Hair follicle dermal papilla cell (primary cell): ENCODE measurements at places on chromosomes 4 and X. TPM values are rescaled to one million over a fixed set of nuclear protein-coding genes. Genes with fewer than 3 reads are reported as not detected.

The DCAF8L2 gene
- total RNA-seq: not detected in 2 replicates

The IL3RA gene
- 0.16 TPM in 1 of 2 replicates, not detected in the other for total RNA-seq

The MAGEA10 gene
- not detected in 2 replicates for total RNA-seq

The PAGE2 gene
- total RNA-seq: not detected in 2 replicates

The GRIA2 gene
- total RNA-seq: not detected in 2 replicates

The CENPVL1 gene
- not detected in 2 replicates for total RNA-seq

The TSPAN7 gene
- not detected in 2 replicates for total RNA-seq

The LDOC1 gene
- total RNA-seq: 8.3 and 9.6 TPM in 2 replicates

The TCEAL7 gene
- total RNA-seq: 21.3 and 23.6 TPM in 2 replicates

The NCAPG gene
- total RNA-seq: 3.6 and 5.4 TPM in 2 replicates

The GAGE1 gene
- total RNA-seq: not detected in 2 replicates

The BMP3 gene
- 0.12 and 0.16 TPM in 2 replicates for total RNA-seq

The FDCSP gene
- not detected in 2 replicates for total RNA-seq

The SMR3B gene
- not detected in 2 replicates for total RNA-seq

The C4orf50 gene
- not detected in 2 replicates for total RNA-seq

The PITX2 gene
- 11.4 and 18.1 TPM in 2 replicates for total RNA-seq

The CPE gene
- 70.3 and 99.1 TPM in 2 replicates for total RNA-seq

The TRIM60 gene
- total RNA-seq: not detected in 2 replicates

The F8A3 gene
- 2.2 and 3.7 TPM in 2 replicates for total RNA-seq

The FRAS1 gene
- total RNA-seq: 9.0 and 20.6 TPM in 2 replicates

The PRKG2 gene
- total RNA-seq: 0.16 and 0.49 TPM in 2 replicates

The TEX28 gene
- total RNA-seq: not detected in 2 replicates

The PAGE2B gene
- total RNA-seq: not detected in 2 replicates

The BEX4 gene
- 20.9 and 22.2 TPM in 2 replicates for total RNA-seq
